Stimulated activated CD4-positive, alpha-beta T cell treated with anti-CD3 and anti-CD28 coated beads, Interleukin-12 subunit alpha, Interleukin-12 subunit beta, amount 100 ng/mL, for 48 hours (primary cell): ENCODE measurements at places on chromosomes 2 and 18.

DNA sequence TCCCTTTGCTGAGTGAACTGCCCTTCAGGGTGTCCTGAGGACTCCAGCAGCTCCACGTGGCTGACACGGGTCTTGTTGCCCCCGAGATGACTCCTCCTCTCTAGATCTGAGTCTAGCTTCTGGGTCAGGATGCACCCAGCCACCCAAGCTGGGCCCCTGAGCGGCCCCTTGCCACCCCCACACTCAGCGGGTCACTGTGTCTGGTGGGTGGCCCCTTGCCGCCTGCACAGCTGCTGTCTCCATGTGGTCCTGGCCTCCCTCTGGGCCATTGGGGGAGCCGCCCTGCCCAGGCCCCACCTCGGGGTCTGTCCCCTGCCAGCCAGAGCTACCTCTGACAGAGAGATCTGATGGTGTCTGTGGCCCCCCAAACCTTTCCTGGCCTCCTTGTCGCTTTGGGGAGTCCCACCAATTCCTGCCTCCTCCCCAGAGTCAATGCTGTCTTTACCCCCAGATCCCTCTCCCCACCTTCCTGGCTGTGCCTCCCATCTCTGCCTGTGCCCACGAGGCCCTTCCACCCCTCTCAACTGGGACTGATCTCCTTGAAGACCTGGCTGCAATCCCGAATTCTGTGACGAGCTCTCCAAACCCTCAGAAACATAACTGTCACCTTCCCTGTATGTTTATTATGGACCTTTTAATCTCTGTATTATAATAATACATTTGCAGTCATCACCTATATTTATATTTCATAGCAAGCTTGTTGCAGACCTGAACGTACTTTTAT is 46.5 kb downstream of the TWIST2 start:
- no peak for DNase-seq

- DNase-seq = no peak
Measured at GRCh38 chr2:21443494-21444105, 319.8 kb downstream of the TDRD15 start.

GRCh38 chr2:187429989-187430388 is 18.1 kb downstream of the CALCRL start:
- no peak for DNase-seq

- no peak for DNase-seq
Measured at GRCh38 chr2:119947535-119947934, 65.3 kb upstream of the EPB41L5 start.

DNA sequence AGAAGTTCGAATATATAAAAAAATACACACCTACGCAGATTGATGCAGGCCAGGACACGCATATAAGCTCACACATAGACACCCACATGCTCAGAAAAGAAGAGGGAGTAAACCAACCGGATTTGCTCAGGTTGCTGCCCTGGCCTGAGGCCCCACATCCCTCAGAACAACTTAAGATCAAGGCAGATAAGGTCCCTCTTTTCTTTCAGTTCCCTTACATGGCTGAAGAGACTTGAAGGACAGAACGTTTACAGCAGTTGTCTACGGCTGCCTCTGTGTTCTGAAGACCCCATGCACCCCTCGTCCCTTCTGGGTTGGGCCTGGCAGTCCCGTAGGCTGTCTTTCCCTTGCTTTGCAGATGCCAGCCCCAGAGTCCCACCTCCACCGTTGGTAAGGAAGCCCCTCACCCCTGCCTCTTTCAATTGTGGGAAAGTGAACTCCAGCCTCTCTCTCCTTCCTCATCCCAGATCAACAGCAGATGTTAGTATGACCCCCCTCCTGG is 4.3 kb upstream of the NAGK start:
- DNase-seq = no peak

DNA sequence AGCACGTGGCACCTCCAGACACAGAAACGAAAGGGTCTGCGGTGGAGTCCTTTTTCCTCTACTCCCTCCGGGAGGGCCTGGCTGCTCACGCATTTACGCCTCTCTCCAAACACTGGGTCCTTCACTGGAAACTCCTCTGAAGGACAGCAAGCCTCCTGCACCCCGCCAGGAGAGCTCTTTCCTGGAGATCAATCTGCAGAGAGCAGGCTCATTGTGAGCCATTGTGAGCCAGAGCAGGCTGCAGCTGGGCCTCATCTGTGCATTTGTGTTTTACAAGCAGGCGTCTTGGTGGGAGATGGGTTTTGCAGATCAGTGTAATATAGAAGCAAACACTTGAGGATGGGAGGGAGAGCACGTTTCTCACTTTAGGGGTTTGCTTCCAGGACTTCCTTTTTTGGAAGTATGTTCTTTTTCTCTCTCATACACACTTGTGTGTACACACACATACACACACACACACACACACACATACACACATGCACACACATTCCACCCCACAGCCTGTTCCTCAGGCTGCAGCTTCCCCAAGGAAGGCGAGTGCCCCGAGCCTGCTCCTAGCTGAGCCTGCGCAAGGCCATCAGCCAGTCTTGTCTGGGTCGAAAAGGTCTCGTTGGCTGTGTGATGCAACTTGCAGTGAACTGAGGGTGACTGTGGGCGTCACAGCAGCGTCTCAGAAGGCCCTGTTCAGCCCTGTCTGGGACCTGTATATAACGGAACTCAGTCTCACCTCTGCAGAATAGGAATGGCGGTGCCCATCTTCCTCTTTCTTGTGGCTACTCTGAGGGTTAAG is 163.5 kb downstream of the GLI2 start:
- no peak for DNase-seq

GRCh38 chr2:183950673-183951072 is 647.7 kb upstream of the ZNF804A start:
- no peak for DNase-seq

- no peak for DNase-seq
Measured at GRCh38 chr2:223538920-223539440, 63.2 kb downstream of the SCG2 start.

GRCh38 chr2:70710038-70710690 is 57.8 kb downstream of the ADD2 start:
- DNase-seq = no peak

- DNase-seq = no peak
Measured at GRCh38 chr2:177296040-177296439, 31.5 kb upstream of the NFE2L2 start.

- no peak for DNase-seq
Measured at GRCh38 chr2:133641942-133642725, 73.9 kb upstream of the NCKAP5 start.

DNA sequence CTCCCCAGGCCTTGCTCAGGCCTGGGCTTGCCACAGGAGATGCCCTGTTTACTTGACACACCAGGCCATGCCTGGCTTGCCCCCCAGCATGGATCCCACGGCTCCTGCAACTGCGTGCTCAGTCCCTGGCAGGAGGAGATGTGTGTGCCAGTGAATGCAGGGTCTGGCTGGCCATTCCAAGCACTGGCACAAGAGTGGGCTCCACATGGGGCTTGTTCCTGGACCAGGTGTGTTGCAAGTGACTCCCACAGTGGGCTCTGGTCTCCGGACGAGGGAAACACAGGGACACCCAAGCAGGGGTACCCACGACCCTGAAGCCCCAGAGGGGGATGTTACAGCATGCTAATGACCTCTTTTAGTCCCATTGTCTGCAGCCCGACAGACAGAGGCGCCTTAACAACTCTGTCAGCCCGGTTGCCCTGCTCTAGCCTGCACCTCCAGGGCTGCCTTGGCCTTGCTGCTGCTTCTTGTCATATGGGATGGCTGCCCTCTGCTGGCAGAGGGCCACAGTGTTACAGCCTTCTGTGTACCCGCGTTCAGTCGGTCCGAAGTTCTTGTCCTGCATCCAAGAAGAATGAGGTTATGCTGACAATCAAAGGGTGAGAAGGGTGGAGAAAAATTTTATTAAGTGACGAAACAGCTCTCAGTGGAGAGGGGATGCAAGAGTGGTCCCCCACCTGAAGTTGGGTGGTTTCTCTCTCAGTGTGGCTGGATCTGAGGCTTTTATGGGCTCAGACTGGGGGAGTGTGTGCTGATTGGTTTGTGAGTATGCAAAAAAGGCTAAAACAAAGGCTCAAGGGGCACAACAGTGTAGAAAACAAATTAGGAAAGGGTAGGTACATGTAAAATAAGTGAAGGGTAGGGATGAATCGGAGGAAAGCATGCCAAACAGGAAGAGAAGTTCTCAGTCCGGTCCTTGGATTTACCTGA is 180.4 kb downstream of the MBD5 start:
- peak; percentile 8 for DNase-seq

DNA sequence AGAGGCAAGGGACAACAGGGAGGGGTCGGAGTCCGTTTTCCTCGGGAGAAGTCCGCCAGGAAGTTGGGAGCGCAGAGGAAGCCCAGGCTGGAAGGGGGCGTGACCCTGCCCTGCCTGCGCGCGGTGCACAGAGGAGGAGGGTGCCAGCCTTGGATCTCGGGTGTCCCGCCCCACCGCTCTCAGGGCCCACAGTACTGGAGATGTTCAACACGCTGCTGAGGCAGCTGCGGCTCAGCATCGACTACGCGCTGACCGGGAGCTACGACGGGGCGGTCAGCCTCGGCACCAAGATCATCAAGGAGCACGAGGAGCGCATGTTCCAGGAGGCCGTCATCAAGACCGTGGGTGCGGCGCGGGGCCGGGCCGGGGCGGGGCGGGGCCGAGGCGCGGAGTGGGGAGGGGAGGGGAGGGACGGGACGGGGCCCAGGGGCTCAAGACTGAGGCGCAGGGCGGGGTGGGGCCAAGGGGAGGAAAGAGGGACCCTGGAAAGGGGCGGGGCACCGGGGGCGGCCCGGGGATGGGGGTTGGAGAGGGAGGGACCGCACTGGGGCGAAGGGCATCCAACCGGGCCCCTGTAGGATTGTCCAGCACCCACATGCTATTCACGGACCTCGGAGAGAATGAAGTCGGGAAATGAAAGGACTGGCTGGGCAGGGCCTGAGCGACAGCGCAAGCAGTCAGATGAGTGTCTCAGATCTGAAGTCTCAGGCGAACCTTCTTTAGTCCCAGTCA is 36.6 kb downstream of the POMC start:
- DNase-seq = no peak

DNA sequence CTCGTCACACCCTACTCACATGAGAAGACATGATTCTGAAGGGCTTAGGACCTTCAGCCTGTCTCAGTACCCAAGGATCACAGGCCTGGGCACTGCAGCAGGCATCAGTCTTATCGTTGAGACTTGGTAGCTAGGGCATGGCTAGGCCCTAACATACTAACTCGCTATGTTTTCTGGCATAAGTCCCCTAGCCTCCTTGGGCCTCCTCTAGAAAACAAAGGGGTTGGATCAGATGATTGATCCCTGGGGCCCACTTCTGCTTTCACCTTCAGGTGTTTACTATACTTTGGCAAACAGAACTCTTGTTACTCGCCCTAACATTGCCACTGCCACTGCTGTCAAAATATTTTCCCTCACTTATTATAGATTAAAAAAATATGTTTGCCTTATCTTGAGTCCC is 44.2 kb downstream of the VSNL1 start:
- no peak for DNase-seq

GRCh38 chr2:70643715-70644114 is 90.1 kb upstream of the TGFA start:
- DNase-seq = peak; percentile 18

- DNase-seq = no peak
Measured at GRCh38 chr2:165079432-165079831, 124.1 kb upstream of the SLC38A11 start.

DNA sequence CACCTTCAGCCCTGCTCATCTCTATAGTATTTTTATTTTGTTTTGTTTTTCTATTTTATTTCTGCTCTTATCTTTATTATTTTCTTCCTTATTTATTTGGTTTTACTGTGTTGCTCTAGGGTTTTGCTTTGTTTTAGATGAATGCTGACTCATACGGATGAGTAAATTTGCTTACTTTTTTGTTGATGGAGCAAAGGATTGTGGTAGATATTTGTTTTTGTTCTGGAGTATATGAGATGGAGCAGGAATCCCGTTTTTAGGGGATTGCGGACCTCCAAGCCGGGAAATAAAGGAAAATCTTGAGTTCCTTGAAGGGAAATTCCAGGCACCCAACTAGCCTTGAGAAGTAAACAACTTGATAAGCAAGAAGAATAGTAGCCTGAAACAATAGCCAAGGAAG is 15.3 kb upstream of the COLEC12 start:
- no peak for DNase-seq

- DNase-seq = no peak
Measured at GRCh38 chr18:39705362-39705761, 2139.8 kb upstream of the CELF4 start.

DNA sequence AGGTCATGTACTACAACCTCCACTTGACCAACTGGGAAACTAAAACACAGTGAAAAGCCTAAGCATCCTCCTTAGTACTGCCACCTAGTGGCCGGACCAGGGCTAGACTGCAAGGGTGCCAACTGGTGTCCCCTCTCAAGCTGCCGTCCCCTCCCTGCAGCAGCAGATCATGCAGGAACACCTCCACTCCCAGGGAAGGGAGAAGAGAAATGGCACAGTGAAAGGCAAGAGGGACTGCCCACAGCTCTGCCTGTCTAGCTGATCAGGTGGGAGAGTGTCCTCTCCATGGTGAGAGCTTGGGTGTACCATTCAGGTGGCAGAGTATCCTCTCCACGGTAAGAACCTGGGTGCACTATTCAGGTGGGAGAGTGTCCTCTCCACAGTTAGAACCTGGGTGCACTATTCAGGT is 78.1 kb downstream of the AAK1 start:
- peak; percentile 55 for DNase-seq

GRCh38 chr2:191302459-191303139 is 57.4 kb downstream of the MYO1B start:
- DNase-seq = no peak

- DNase-seq = no peak
Measured at GRCh38 chr2:203989521-203989920, 53.0 kb downstream of the ICOS start.

DNA sequence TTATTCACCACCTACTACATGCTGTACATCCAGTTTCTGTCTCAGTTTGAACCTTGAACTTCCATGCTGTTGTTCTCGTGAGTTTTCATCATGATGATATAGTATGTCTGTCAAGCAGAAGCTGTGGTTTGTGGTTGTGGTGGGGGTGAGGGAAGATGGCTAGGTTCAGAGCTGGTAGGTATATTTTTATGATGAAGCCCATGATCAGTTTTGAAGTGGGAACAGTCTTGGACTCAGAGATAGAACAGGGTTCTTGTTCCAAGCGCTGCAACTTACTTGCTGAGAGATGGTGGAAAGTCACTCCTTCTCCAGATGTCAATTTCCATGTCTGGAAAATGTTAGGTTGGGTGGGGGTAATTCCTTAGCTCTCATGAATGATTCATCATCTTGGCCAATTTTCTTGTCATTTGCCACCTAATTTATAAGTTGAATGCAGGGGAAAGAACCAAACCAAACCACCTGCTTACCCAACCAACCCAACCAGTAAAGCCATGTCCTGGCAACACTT is 21.6 kb downstream of the PMAIP1 start:
- peak; percentile 53 for DNase-seq
